Psoas muscle (tissue), 8 donors: ENCODE measurements at places on chromosomes 2 and 18. TPM values are rescaled to one million over a fixed set of nuclear protein-coding genes. Genes with fewer than 3 reads are reported as not detected.

LMAN1 gene
- total RNA-seq, result 64.0 TPM

GRCh38 chr2:111642586-111643327, 241.2 kb downstream of the ANAPC1 start:
- DNase-seq, result no peak

ANKRD53 gene
- 0.58 TPM for total RNA-seq

GRCh38 chr18:30775629-30776028, 266.9 kb downstream of the DSC3 start:
- DNase-seq, result no peak

SMYD1 gene
- 240 TPM for total RNA-seq

- no peak for DNase-seq
Observed at GRCh38 chr18:64149916-64150438, 1.1 kb upstream of the LINC00305 start.

GRCh38 chr2:232343821-232344220, 34.7 kb upstream of the ALPP start:
- peak; percentile 34 for DNase-seq

DNA sequence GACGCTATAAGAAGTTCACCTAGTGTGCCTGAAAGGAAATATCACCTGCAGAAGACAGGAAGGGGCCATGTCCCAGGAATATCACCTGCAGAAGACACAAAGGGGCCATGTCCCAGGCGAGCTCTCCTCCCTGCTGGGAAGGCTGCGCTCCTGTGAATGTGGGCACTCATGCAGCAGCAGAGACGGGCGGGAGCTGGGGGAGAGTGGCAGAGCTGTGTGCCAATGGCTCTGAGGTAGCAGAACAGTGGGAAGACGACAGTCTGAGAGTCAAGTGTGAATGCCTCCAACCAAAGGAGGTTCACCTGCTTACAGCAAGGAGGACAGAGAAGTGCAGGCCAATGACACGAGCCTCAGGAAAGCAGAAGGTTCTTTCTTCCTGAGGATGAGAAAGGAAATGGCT, 117.9 kb upstream of the SALL3 start:
- no peak for DNase-seq

GRCh38 chr2:179604598-179604997, 256.8 kb downstream of the ZNF385B start:
- DNase-seq, result no peak

- no peak for DNase-seq
Observed at GRCh38 chr18:26667046-26667445, 118.7 kb upstream of the KCTD1 start.

- DNase-seq, result no peak
Observed at GRCh38 chr2:33240178-33240577, 236.3 kb upstream of the RASGRP3 start.

GRCh38 chr2:191385416-191386160, 140.4 kb downstream of the MYO1B start:
- DNase-seq, result no peak

DNA sequence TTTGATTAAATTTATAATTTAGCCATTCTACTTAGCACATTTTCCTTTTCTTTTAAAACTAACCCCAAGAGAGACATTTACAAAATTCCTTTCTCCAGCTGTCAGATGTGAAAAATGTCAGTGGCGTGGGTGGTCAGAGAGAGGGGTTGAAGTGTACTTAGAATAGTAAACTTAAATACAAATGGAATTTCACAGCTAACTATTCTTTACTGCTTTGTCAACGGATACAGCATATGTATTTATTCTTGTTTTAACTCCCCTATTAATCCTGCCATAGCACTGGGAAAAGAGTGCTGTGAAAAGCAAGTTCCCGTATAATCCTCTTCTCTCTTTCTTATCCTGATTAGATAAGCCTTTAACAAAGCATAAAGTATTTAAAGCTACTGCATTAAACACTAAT, 191.4 kb upstream of the CHAC2 start:
- DNase-seq, result no peak

HOXD13 gene
- total RNA-seq, result not detected

- DNase-seq, result peak; percentile 90
Observed at GRCh38 chr2:235605312-235606003, 111.6 kb downstream of the AGAP1 start.

GRCh38 chr2:127205218-127206125, 14.6 kb downstream of the CYP27C1 start:
- no peak for DNase-seq
